ENCODE measurements at places on chromosomes 6 and 20. TPM values are rescaled to one million over a fixed set of nuclear protein-coding genes. Genes with fewer than 3 reads are reported as not detected.
A peak's percentile ranks its signal among the peaks of the same experiment; 100 is the strongest.

CNPY3 gene
- total RNA-seq = 40.3 TPM

LY6G6F gene
- total RNA-seq = not detected

CCN6 gene
- total RNA-seq = not detected

SEC23B gene
- 22.2 TPM for total RNA-seq

CST5 gene
- not detected for total RNA-seq

DLK2 gene
- not detected for total RNA-seq

CENPW gene
- total RNA-seq = not detected

GSTA2 gene
- not detected for total RNA-seq

NRSN1 gene
- not detected for total RNA-seq

SLC26A8 gene
- total RNA-seq = not detected

DNA sequence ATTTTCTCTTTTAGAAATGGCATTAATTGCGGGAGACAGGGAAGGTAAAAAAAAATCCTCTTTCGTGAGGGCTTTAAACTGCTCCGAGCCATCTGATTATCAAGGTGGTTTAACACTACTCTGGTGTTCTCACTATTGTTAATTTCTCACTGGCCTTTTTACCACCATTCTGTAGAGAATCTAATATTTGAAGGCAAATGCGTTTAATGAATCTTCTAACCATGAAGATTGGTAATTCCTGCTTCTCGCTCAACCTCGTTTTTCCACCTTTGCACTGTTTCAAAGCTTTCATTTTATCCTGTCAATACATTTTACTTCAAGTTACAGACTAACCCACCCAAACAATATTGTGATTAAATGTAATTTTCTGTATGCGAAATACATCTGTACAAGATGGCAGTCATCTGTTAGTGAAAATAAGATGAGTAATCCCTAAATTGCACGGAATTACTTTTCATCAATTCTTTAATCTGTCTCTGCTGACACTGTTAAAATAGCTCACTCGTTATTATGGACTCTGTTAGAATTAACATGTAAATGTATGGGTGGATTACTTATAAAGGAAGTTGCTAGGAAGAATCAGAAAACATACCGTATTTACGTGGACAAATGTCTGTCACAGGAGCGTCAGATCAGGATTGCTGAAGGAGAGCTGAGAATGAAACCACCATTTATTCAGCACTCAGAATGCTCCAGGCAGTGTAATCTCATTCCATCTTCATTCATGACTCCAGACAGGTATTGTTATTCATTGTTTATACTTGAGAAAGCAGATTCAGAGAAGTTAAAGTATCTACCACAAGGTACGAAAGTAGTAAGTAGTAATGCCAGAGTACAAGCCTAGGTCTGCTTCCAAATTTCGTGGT, 1.1 kb upstream of the LCA5 start:
- no peak for DNase-seq

- no peak for DNase-seq
Observed at GRCh38 chr6:159445351-159445750, 247.7 kb downstream of the SOD2 start.

DNA sequence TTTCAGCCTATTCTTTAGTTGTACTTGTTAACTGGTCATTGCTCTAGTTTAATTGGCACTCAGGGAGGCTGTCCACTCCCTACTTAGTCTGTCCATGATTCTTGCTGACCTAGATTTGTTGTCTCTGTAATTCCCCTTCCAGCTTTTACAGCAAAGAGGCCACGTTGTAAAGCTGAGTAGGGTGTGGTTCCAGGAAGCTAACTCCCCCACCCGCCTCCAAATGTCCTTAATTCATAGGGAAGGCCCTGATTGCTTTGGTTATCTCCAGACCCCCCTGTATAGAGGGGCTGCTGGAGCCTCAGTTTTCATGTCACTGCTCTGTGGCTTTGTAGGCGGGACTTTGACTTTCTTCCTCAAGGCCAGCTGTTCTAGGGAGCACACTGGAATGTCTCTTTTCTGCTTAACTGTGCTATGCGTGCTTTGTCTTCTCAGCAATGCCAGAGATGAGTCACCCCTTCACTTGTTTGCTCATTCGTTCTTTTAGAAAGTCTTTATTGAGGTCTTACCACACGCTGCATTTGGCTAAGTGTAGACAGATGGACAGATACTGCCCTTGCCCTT, 175.1 kb upstream of the JAG1 start:
- no peak for DNase-seq

DNA sequence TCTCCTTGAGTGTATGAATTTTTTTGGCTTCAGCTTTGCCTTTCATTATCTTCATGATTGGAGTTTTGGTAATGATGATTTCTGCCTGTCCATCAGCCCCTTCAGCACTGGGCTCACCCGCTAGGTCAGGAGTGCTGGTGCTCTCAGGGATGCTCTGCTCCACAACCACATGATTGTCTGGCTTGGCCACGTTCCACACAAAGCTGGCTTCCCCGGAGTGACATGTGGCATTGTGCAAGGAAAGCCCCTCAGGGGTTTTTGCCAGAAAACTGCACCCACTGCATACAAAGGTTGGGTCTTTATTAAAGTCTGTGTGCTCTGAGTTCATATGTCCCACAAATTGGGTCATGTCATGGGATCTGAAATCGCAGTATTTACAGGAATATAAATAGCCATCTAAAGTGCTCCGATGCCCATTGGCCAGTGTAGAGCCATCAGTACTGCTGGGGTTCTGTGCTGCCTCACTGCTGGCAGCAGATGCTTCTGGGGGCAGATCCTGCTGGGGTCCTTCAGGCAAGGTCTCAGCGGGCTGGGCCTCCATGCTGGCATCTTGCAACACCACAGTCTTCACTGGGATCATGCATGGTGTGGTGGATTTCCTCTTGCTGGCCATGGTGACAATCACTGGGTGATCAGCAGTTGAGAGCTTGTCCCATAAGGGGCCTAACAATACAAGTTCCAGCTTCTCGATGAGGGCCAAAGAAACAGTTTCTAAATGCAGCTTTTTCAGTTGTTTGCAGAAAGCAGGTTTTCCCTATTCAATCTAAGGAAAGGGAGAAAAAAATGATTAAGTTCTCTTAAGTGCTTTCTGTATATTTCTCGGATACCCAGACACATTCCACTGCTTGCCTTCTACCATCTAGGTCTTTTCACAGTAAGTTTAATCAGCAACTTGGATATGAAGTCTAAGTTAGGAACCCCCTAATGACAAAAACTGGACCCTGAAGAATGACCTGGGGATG, 67.2 kb downstream of the PLCG1 start:
- DNase-seq = no peak

DNA sequence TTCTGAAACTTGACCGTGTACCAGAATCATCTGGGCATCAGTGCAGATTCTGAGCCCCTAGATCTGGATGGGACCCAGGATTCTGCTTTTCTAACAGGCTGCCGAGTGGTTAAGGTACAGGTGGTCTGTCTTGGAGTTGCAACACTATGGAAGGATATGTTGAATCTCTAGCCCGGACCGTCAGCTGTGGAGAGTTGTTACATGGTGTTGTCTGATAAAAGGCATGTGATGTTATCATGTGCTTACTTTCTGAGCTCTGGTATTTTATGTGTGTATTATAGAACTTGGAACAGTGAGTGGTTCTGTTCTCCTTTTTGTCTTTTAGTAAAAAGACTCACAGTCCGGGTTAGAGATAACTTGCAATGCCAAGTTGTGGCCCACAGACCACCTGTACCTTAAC, 123.0 kb downstream of the JARID2 start:
- DNase-seq = no peak

DNA sequence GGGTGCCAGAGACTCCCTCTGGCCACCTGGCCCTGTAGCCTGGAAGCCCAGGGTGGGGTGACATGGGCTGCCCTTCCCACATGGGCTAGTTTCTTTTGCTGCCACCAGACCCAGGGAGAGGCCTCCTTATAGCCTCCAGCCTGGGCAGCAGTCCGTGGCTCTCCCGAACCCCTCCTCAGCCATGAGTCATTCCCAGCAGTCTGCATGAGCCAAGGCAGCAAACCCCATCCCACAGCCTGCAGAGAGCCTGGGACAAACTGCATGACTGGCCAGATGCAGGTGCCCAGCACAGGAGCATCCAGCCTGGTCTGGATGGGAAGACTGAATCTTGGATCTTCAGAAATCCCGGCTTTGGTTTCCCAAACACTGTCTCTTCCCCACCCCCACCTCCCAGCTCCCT, 75.7 kb downstream of the MRPL14 start:
- no peak for DNase-seq

- no peak for DNase-seq
Observed at GRCh38 chr6:27138406-27138805, 109.1 kb upstream of the PRSS16 start.

- no peak for DNase-seq
Observed at GRCh38 chr20:38001173-38001875, 31.9 kb downstream of the TTI1 start.

- no peak for DNase-seq
Observed at GRCh38 chr6:162653808-162654207, 73.8 kb downstream of the PRKN start.

DNA sequence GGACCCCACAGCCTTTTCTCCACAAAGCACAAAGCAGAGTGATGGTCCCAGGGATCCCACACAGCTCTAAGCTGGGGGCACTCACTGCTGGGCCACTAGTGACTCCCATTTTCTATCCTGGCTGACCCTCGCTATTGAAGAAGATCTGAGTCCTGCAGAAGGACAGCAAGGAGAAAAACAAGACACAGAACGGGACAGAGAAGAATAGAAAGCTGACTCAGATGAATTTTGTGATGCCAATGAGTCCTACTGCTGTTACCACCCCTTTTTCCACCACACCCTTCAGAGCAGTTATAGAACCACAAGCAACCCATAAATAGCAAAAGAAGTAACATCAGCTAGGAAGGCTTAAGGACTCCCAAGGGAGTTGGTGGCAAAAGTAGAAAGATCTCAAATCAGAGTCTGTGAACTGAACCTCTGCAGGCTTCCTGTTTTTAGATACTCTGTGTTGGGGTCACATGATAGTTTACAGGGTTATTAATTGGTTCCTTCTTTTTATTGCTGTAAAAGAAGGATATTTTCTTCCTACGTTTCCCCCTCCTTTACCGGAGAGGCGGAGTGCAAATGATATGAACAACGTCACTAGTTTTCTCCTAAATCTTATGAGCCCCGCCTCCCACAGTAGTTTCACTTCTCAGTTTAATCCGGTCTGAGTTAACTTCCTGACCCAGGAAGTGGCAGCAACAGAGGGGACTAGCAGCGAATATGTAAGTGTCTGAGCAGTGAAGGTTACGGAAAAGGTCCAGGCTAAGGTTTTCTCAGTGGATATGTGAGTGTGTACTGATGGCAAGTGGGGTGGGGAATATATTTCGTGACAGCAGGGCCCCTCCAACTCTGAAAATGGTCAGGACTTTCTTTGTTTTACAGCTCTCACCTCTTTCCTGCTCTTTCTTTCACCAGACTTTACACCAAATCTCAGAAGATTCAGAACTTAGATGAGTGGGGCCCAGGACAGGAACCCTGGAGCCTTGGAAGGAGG, at the start of gene TRIM38:
TRIM38 (plus strand) TSS at position 654 of the 979 bp plus-strand sequence. CDS start 3,721 bp downstream, outside the sequence.
- DNase-seq = peak; percentile 66

- DNase-seq = no peak
Observed at GRCh38 chr6:28137505-28137981, 4.1 kb upstream of the ZKSCAN8 start.

GRCh38 chr20:43667341-43668132, 623 bp downstream of the MYBL2 start:
- DNase-seq = no peak

DNA sequence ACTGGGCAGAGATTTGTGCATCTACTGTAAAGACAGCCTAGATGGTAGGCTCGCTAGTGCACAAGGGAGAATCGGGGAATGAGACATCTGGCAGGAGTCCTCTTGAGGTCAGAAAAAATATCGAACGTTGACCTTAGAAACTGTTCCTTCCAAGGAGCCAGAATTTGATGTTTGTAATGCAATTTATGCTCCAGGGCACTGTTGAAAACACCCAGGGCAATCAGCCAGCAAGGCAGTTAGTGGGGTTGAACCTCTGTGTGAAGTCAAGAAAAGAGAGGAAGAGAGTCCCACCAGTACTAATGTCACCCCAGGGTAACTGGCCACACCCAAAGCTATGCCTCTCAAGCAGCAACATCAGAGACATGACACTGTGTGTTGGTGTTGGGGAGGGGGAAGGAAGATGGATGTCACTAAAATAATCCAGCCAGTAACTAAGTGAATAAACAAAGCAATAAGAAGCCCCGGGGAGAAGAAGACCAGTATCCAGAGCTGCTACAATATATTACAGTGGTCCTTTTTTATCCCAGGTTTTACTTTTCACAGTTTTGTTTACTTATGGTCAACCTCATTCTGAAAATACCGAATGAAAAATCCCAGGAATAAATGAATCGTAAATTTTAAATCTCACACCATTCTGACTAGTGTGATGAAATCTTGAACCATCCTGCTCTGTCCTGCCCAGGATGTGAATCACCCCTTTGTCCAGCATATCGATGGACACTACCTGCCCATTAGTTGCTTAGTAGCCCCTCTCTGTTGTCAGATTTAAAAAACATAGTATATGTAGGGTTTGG, 32.9 kb upstream of the PDE10A start:
- DNase-seq = no peak

GRCh38 chr6:33704215-33705066, 7.1 kb downstream of the UQCC2 start:
- DNase-seq = no peak

GRCh38 chr6:11730641-11731040, 48.0 kb downstream of the ADTRP start:
- DNase-seq = no peak

DNA sequence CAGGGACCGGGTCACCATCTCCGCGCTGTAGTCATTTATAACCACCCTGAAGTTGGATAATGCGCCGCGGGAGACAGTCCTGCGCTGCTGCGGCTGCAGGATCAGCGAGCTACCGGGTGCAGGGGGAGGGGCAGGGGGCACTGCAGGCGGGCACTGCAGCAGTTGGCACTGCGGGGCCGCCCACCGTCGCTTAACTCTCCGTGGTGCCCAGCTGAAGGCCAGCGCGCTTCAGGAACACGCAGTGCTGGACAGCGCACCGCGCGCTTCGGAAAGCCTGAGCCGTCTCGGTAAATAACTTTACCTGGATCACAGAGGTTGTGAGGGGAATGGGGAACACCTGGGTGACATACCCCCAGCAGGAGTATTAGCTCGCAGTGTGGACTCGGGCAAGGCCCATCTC, 12.4 kb upstream of the LRFN2 start:
- no peak for DNase-seq

DNA sequence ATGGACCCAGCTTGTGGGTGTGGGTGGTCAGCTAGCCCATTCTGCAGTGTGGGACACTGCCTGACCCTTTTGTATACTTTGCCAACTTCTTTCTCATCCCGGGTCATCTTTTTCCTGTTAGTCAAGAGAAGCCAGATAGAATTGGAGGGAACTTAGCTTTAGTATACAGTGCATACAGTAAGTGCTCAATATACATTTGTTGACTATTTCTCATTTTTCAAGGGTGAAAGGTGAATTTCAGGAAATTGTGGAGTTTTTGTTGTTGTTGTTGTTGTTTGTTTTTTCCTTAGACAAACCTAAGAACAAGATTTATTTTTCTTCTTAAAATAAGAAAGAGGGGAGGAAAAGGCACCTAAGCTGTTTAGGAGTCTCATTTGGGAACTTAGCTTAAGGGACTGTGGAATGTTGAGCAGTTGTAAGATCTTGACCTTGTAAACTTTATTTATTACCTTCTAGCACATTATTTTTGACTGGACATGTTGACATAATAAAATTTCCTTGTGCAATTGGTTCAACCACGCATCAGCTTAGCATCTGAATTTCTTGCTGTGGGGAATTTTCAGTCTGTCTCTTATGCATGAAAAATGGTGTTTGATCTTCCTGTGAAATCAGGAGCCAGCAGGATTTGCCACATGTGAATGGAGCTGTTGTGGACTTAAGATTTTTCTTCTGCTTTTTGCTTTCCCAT, 113.6 kb downstream of the ARID1B start:
- DNase-seq = no peak

- DNase-seq = no peak
Observed at GRCh38 chr6:73030791-73031782, 194.2 kb downstream of the KHDC1L start.

- no peak for DNase-seq
Observed at GRCh38 chr6:7544597-7544996, 3.1 kb downstream of the DSP start.
